ENCODE measurements at places on chromosomes 3 and 15. TPM values are rescaled to one million over a fixed set of nuclear protein-coding genes. Genes with fewer than 3 reads are reported as not detected.

PCSK6 gene
- total RNA-seq, result 4.2 TPM

SERPINI2 gene
- not detected for total RNA-seq

CSPG5 gene
- total RNA-seq, result 0.19 TPM

ITPKA gene
- 0.28 TPM for total RNA-seq

LCTL gene
- total RNA-seq, result 4.8 TPM

GMPS gene
- 95.7 TPM for total RNA-seq

ASTE1 gene
- 7.3 TPM for total RNA-seq

PCOLCE2 gene
- 27.8 TPM for total RNA-seq

ARRDC4 gene
- total RNA-seq, result 16.3 TPM

SLC6A1 gene
- total RNA-seq, result under 0.01 TPM

DUOX1 gene
- under 0.01 TPM for total RNA-seq

CEMIP gene
- 1,057 TPM for total RNA-seq

PAQR5 gene
- total RNA-seq, result 0.58 TPM

NPTN gene
- 143 TPM for total RNA-seq

PLOD2 gene
- 1,238 TPM for total RNA-seq

ACOX2 gene
- 10.2 TPM for total RNA-seq

TBC1D5 gene
- total RNA-seq, result 102 TPM

FRMD5 gene
- 14.9 TPM for total RNA-seq

SKOR1 gene
- total RNA-seq, result under 0.01 TPM

MGLL gene
- 55.2 TPM for total RNA-seq

RARRES1 gene
- 111 TPM for total RNA-seq

IMPG2 gene
- total RNA-seq, result under 0.01 TPM

CCR9 gene
- total RNA-seq, result not detected

CATSPER2 gene
- 0.96 TPM for total RNA-seq

SCAMP5 gene
- 4.0 TPM for total RNA-seq

CPN2 gene
- not detected for total RNA-seq

A4GNT gene
- not detected for total RNA-seq

MYH15 gene
- total RNA-seq, result 1.1 TPM

CDHR4 gene
- not detected for total RNA-seq

PRSS50 gene
- not detected for total RNA-seq

ANKUB1 gene
- not detected for total RNA-seq

ZNF502 gene
- total RNA-seq, result 4.0 TPM

Measured in regular cardiac myocyte (primary cell).